ENCODE measurements at places on chromosomes 5 and 9.

- DNase-seq, result no peak
Measured at GRCh38 chr5:68037546-68037945, 178.0 kb upstream of the PIK3R1 start.

- DNase-seq, result no peak
Measured at GRCh38 chr5:124060413-124061067, 548.6 kb downstream of the CSNK1G3 start.

DNA sequence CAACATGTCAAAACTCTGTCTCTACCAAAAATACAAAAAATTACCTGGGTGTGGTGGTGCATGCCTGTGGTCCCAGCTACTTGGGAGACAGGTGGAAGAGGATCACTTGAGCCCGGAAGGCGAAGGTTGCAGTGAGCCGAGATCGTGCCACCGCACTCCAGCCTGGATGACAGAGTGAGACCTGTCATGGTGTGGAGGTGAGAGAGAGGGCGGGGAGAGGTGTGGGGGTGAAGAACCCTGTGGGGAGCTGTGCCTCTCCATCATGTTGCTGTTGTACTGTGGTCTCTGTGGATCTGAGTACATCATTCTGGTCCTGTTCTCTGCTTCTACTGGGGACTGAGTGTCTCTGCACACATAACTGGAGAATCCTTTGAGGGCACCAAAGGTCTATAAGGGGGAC, 11.3 kb upstream of the SLC34A1 start:
- DNase-seq, result no peak

GRCh38 chr5:3297853-3298252, 297.8 kb upstream of the IRX1 start:
- DNase-seq, result no peak

DNA sequence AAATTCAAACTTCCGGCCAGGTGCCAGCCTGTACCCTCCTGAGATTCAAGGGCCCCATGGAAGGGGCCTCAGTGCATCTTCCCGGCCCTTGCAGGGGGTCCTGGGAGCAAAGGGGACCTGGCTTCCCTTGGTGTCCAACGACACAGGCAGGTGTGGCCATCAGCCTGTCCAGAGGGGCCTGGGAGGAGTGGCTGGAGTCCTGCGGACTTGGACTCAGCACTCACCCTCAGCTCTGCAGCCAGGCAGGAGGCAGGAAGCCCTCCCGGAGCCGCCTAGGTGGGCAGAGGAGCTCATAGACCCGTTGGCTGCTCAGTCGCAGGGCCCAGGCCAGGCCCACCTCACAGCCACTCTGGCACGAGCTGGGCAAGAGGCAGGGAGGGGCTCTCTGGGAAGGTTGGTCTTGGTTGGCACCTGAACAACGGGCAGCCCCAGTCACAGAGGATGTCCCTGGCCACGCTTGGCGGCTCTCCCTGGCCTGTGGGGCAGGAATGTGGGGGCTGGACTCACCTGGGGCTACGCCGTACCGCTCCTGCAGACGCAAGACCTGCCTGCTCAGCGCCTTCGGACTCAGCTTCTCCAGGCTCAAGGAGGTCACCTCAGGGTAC, 53.8 kb upstream of the NRARP start:
- no peak for DNase-seq

GRCh38 chr5:53123702-53124101, 14.1 kb upstream of the MOCS2 start:
- no peak for DNase-seq

GRCh38 chr9:133945314-133945975, 46.7 kb downstream of the VAV2 start:
- no peak for DNase-seq

- DNase-seq, result no peak
Measured at GRCh38 chr5:963673-964531, 44.7 kb upstream of the NKD2 start.
